ENCODE measurements at places on chromosomes 3 and 15. TPM values are rescaled to one million over a fixed set of nuclear protein-coding genes. Genes with fewer than 3 reads are reported as not detected.

KLF15 gene
- not detected for total RNA-seq

TLR9 gene
- not detected for total RNA-seq

ANKRD34C gene
- not detected for total RNA-seq

P3H2 gene
- total RNA-seq, result 24.8 TPM

PRTG gene
- 1.2 TPM for total RNA-seq

CFAP20DC gene
- total RNA-seq, result 2.7 TPM

CLSTN2 gene
- 5.9 TPM for total RNA-seq

LRRK1 gene
- 20.8 TPM for total RNA-seq

PDZRN3 gene
- total RNA-seq, result 12.3 TPM

PODXL2 gene
- 10.9 TPM for total RNA-seq

GPR87 gene
- total RNA-seq, result 0.09 TPM

DZIP3 gene
- total RNA-seq, result 14.2 TPM

KCNH8 gene
- total RNA-seq, result under 0.01 TPM

C3orf49 gene
- not detected for total RNA-seq

UNC13C gene
- not detected for total RNA-seq

C2CD4B gene
- not detected for total RNA-seq

All from smooth muscle cell of the umbilical artery (primary cell).